Daoy (cell line): ENCODE measurements at places on chromosomes 1 and 21.

DNA sequence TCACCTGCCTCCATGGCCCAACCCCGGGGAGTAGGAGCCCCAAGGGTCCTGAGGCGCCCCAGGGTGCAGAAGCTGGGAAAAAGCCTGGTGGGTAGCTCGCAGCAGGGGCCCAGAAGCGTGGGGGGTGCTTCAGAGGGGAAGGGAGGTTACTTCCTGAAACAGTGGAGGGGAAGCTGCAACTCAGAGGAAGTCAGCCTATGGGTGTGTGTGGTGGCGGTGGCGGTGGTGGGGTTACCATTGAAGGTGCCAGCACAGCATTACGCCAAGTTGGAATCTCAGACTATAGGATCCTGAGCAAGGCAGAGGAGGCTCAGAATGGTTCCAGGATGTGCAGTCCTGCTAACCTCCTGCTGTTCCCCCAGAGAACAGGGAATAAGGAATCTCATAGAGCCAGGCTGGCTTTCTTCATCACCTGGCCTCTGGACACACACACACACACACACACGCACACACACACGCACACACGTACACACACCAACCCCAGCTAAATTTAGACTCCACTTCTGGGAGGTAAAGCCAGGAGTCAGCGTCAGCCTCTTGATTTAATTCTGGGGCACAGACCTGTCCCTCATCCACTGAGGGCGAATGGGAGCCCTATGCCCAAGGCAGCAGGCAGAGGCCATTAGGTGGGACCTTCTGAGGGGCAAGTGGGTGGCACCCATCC, 1.3 kb downstream of the DENND4B start:
- DNase-seq = no peak

DNA sequence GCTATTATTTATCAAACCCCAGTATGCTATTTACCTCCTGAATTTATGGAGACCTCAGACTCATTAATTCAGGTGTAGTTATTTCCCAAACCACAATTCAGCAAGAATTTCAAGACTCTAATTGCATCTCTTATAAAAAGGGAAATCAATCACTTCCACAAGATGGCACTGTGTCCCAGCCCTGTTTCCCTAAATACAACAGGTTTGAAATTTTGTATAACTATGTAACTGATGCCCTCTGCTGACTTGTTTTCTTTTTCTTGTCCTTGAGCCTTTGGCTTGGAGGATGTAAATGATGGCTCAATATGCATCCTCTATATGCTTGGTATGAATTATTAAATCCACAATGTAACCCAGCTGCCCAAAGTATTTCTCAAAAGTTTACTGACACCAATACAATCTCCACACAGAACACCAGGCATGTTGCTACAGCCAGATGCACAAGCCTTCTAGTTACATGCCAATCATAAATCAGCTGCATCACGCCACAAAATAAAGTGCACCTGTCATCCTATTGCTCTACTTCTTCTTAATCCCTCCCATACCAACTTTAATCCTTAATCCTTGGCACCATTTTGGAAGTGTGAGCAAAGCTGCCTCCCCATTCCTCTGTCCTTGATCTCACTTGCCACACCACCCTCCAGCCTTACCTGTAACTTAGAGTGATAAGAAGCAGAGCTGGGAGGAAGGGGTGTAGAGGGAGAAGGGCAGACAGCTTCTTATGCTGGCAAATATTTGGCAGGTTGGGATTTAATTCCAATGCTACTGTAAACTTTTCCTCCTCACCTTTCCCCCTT, 9.0 kb downstream of the C1orf105 start:
- DNase-seq = peak; percentile 63

GRCh38 chr21:36384885-36385232, 333 bp upstream of the CHAF1B start:
- DNase-seq = no peak

- DNase-seq = peak; percentile 60
These were observed 780 bp downstream of the HIVEP3 start for GRCh38 chr1:41917835-41918449.
